Nephron progenitor cell (in vitro differentiated cells): ENCODE measurements at places on chromosomes 2 and 18.

DNA sequence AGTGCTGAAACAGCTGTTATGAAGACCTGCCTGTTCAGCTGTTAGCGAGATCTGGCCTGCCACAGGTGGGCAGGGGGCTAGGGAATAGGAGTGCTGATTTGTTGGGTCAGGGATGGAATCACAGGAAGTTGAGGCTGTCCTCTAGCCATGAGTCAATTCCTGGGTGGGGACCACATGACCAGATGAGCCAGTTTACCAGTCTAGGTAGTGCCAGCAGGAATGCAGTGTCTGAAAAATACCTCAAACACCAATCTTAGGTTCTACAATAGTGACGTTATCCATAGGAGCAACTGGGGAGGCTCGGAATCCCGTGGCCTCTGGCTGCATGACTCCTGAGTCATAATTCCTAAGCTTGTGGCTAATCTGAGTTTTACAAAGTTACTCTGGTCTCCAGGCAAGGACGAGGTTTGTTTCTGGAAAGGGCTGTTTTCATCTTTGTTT is 44.9 kb downstream of the DYSF start:
- DNase-seq, result no peak

DNA sequence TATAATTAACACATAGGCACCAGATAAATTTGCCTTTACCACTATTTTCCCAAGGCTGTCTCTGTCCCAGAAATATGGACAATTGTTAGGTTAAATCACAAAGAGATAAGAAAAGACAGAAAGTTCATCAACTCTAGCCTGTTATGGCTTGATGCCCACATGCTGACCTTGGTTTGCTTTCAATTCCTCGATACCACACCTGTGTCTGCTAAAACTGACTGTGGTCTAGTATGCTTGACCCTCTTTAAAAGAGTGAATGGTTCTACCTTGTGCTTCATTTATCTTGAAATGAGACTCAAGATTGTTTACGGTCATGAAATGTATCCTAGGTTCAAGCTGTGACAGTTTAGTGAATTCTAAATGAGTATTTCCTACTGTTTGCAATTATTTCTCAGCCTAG is 909.0 kb upstream of the LRRTM1 start:
- DNase-seq, result no peak

DNA sequence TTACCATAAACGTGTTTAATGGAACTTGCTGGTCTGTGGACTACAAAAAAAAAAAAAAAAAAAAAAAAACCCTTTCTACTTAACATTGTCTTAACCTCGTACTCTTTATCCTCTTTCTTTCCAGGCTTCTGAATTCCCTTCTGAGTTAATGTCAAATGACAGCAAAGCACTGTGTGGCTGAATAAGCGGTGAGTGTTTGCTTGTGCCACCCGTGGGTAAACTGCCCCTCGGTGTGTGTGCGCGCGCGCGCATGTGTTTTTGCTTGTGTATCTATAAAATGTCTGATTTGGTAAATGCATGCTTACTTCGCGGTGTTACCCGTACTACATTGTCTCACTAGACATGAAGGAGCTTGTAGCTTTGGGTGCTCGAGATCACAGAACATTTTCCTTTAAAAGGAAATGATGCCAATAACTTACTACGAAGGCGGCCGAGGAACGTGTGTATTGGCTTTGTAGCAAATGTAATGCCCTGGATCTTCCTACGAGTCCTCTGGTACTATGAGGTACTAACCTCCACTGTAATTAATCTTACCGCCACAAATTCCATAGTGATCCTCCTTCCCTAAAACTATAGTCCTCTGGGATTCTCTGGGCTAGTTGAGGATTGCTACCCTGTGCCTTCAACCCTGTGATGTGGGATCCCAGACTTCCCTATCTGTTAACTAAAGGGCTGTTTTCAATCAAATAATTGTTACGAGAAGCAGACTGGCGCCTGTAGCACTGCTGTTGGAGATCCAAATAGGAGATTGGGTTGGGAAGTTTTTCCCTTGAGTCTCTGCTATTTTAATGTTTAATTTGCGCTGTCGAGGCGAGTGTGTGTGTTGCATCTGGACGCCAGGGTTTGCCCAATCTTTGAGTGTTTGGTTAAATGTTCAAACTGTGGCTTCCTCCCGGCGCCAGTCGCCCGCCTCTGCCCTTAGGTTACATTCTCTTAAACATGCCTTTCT is 1.1 kb downstream of the ID2 start:
- DNase-seq, result peak; percentile 32

- no peak for DNase-seq
These were observed 509.5 kb downstream of the PARD3B start for GRCh38 chr2:205054789-205055188.

DNA sequence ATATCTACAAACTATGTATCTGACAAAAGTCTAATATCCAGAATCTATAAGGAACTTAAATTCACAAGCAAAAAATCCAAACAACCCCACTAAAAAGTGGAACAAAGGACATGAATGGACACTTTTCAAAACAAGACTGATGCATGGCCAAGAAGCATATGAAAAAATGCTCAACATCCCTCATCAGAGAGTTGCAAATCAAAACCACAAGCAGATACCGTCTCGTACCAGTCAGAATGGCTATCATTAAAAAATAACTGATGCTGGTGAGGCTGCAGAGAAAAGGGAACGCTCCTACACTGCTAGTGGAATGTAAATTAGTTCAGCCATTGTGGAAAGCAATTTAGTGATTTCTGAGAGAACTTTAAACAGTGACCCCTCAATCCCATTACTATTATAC is 56.5 kb downstream of the CCBE1 start:
- no peak for DNase-seq

DNA sequence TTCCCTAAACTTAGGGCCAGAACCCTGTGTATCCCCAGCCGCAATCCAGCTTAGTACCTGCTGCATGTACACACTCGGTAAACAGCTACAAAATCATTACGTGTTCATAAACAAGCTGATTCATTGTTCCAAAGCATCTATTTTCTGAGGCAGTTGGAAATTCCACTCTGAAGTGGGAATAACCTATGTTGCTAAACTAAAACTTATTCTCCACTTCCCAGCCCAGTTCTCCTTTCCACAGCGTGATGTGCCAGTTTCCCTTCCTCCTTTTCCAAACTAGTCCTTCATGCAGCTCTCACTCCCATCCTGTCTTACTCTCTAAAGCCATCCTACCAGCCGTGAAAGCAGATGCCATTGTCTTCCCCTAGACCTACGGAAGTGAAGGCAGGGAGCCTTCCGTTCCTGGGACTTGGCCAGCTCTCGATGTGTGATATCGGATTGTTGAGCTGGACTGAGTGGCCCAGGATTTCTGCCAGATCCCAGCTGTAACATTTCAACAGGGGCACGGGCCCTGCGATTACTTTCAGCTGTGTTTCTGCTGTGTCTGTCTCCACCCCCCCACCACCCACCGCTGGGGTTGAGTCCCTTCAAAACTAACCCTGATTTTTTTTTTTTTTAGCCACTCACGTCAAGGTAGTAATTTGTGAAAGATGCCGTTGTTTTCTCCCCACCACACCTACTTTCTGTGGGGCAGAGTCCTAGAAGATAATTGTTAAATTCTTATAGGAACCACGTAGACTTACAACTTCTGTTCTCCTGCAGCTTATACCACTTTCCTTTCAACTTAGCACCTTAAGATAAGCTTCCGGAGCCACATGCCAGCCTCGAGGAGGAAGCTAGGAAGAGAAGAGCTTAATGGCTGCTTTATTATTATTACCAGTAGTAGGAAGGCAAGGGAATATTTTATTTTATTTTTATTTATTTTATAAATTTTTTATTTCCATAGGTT is 100.9 kb downstream of the CRIM1 start:
- no peak for DNase-seq

DNA sequence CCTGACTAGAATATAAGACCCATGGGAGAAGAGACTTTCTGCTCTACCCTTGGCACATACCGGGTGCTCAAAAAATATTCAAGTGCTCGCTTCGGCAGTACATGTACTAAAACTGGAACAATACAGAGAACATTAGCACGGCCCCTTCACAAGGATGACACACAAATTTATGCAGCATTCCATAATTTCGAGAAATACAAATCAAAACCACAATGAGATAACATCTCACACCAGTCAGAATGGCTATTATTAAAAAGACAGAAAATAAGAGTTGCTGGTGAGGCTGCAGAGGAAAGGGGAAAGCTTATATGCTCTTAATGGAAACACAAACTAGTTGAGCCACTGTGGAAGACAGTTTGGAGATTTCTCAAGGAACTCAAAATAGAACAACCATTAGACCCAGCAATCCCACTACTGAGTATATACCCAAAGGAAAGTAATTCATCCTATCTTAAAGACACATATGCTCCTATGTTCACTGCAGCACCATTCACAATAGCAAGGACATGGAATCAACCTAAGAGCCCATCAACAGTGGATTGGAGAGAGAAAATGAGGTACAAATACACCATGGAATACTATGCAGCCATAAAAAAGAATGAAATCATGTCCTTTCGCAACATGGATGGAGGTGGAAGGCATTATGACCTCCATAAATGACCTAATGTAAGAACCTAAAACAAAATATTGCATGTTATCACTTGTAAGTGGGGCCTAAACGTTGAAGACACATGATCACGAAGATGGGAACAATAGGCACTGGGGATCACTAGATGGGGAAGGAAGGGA is 71.6 kb upstream of the CYP1B1 start:
- DNase-seq, result no peak
